ENCODE measurements at places on chromosomes 12 and 14.
A peak's percentile ranks its signal among the peaks of the same experiment; 100 is the strongest.

- DNase-seq, result no peak
Observed at GRCh38 chr12:123243671-123244262, 10.5 kb downstream of the MTRFR start.

DNA sequence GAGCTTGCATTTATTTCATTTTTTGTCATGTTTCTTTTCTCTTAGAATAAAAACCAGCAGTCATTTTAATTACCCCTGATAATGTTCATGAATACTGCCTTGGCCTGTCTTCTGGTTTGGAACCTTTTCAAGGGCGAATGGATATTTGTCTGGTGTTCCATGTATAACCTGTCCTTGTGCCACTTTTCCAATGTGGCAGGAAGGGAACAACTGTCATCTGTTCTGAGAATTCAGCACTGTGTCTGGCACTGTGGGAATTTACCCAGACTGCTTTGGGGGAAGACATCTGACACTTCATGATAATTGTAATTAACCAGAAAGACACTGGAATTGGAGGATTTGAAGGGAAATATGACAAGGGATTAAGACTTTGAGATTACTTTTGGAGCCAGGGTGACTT, 352.8 kb downstream of the APAF1 start:
- DNase-seq, result no peak

- DNase-seq, result no peak
Observed at GRCh38 chr14:23380197-23380914, 3.5 kb downstream of the CMTM5 start.

DNA sequence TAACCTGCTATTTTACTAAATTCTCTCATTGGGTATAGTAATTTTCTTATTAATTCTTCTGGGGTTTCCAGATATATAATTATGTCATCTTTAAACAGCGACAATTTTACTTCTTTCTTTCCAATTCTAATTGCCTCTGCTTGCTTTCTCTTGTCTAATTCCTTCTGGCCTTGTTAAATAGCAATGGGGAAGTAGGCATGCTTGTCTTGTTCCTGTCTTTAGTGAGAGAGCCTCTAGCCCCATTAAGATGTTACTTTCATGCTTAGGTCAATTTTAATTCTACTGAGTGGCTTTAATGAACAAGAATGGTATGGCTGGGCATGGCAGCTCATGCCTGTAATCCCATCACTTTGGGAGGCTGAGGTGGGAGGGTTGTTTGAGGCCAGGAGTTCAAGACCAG, 31.7 kb downstream of the LRTM2 start:
- no peak for DNase-seq

GRCh38 chr12:101671157-101671791, 26.2 kb upstream of the CHPT1 start:
- peak; percentile 65 for DNase-seq
